CD4-positive, alpha-beta T cell treated with Interferon gamma for 1 hour (primary cell): ENCODE measurements at places on chromosomes 5 and 9.

DNA sequence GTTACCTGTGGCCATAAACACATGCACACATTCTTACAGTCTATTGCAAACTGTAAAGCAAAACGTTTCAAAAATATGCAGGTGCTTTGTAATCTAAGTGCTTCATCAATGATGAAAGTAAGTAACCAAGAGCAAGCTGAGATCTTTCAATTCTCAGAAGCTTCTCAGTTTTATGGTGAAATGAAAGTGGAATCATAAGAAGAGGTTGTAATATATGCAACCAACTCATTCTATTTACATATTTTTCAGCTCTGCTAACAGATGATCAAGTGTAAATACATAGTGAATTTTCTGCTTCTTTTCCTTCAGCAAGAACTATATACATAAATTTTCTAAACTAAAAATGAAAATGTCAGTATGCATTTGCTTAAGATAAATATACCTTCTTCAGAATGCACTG lies 33.1 kb upstream of the PRDM9 start:
- no peak for DNase-seq

DNA sequence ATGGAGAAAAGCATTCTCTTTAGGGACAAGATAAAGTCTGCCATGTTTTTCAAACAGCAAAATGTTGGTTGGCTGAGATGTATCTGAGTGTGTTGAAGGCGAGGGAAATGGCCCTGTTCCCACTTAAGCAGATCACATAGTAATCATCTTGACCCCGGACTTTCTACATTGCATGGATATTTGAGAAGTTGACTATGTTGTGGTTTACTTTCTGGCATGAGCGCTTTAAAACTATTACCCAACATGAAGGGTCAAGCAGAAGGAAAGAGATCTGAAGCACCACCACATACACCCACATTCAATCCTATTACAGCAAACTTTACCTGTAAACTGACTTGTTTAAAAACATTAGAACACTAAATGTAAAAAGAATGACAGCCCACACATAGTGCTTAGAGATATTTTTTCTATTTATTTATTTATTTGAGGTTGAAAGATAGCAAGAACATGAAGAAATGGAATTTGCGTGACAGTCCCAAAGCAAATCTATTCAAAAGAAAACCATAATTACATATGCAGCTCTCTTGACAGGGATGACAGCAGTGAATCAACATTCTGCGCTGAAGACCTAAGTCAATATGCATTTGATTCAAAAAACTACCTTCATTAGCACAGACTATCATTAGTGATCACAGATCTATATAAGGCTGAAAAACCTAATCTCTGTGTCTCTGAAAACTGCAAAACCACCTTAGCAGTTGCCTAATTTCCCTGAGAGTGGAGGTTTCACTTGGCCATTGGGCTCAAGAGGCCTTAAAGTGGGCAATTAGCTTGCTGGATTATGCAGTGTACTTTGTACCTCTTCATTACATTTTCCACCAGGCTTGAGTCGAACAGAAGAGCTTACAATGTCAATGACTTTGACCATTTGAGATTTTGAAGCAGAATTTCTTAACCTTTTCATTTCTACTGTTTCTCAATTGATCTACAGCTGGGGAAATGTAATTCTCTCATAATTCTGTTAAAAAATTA lies 195.0 kb downstream of the PDE4D start:
- DNase-seq, result no peak

DNA sequence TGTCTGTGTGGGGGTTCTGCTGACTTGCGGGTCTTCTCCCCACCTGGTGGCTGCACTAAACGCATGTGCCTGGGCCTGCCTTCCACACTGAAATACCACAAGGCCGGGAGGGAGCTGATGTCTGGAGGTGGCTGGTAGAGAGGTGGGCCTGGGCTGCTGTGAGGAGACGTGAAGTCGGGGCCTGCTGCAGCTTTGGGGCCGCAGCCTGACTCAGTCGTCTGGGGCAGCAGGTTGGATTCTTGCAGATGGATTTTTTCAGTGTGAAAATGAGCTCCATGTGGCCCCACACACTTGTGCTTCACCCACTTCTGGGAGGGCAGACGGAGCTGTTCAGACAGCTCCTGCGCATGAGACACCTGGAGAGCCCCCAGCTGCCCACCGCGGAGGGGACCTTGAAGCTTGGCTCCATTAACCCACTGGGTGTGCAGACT lies 29.3 kb downstream of the COL5A1 start:
- DNase-seq, result no peak

GRCh38 chr5:127206320-127207113 lies 84.1 kb upstream of the MEGF10 start:
- DNase-seq, result no peak

DNA sequence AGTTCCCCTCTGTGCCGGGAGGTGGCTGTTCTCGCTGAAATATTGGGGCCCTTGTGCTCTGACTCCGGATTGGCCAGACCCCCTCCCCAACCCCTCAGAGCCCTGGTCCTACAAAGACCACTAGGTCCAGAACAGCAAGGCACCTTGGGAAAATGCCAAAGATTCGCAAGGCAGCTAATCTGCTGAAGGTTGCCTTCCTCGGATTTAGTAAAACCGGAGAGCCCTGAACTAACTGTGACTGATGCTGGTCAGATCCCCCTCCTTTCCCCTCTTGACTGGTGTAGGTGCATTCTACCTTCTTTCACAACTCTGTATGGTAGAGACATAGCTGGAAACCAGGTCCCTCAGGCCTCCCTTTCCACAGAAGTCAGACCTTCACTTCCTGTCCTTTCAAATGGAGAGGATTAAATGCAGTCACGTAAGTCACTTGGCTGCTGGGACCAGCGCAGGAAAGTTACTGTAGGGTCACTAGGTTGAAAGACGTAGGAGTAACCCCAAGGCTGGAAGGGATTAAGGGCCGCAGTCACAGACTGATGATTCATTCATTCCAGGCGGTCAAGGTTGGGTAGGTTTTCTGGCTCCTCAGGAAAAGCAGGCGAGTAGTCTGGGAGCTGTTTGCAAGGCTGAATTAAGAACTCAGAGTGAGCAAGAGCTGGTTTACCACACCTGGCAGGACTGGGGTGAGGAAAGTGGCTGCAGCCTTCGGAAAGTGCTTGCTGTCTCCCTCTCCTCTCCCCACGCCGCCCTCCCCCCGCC lies 5.3 kb downstream of the BARX1 start:
- no peak for DNase-seq

DNA sequence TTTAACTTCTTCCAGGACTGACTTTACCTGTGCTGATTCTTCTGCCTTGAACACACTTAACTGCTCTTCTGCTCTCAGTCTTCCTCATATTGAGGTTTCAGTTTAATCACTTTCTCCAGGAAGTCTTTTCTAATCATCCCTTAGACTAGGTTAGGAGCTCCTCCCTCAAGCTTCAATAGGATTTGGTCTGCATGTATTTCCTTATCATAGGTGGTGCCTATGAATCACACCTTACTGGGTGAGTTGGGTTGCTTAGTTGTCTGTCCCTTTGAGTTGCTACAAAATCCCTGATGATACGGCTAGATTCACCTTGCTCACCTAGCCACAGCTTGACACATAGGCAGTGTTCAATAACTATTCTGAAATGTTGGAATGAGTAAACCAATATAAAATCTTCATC lies 164.4 kb downstream of the DNAH5 start:
- no peak for DNase-seq

GRCh38 chr5:56710826-56711590 lies 104.3 kb upstream of the MAP3K1 start:
- no peak for DNase-seq

DNA sequence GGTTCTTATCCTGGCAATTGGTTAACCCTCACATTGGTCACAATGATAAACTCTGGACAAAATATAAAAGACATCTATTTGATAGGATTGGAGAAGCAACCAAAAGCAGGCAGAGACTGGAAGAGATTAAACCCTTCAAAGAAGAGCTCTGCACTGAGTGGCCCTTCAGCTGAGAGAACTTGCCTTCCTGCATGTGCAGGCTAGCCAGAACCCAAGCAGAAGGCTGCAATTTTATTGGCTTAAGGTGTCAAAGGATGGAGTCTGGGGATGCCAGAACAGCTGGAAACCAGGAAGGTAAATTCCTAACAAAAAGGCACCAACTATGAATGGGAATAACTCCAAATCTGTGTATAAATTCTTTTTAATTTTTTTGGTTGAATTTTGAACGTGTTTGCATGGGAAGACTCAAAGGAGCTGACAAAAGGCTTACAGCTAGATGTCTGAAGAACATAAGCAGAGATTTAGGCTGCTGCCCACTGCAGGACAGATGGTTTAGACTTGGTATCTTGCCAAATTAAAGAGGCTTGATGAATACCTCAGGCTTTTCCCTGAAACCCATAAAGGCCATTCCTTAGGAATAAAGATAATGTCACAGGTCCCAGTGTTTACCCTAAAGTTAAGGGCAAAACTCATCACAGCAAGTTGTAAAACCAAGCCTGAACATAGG lies 66.3 kb downstream of the NR2F1 start:
- no peak for DNase-seq

DNA sequence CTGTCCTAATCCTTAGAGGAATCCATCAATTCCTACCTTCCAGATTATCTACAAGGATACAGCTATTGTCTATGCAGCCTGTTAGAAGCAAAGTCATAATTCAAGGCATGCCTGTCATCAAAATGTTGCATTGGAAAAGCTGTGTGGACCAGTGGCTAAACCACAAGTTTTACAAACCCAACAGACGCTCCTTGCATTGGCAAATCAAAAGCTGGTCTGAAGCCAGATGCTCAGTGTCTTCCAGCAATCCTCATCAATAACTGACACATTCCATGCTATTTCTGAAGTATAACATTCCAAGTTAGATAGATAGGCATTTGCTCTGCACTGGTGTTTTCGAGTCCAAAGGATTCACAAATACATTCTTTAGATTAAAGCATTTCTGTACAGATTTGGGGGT lies 213.6 kb downstream of the EBF1 start:
- no peak for DNase-seq

GRCh38 chr9:36318212-36318802 lies 60.1 kb upstream of the GNE start:
- no peak for DNase-seq
